ENCODE measurements at places on chromosomes 16 and 17. TPM values are rescaled to one million over a fixed set of nuclear protein-coding genes. Genes with fewer than 3 reads are reported as not detected.

- DNase-seq, result no peak
Measured at GRCh38 chr16:52069866-52070265, 477.1 kb downstream of the TOX3 start.

DNA sequence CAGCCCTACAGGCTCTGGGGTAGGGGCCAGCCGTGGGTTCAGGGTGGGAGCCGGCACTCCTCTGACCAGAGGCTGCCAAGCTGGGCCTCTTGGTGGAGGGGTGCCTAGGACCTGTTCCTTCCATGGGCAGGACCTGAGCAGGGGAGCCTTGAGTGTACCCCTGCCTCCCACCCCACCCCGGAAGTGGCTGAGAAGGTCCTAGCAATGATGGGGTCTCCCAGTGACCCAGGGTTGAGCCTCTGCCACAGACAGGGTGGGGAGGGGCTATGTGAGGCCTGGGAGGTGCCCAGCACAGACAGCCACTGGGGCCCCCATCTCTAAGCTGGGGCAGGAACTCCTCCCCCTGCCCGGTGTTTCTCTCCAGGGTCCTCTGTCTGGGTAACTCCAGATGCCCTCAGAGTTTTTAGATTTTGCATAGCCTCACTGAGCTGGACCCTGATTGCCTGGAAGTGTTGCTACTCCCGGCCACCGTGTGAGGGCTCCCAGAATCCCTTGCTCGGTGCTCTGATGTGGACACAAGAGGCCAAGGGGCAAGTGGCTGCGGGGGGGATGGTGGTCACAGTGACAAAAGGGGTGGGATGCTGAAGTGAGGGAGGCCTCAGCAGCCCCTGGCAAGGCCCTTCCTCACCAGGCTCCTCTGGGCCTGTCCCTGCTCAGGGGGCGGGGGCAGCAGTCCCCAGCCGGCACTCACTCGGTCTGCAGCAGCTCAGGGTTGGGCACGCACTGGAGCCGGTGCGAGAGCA, 6.4 kb upstream of the MTSS2 start:
- DNase-seq, result no peak

DNA sequence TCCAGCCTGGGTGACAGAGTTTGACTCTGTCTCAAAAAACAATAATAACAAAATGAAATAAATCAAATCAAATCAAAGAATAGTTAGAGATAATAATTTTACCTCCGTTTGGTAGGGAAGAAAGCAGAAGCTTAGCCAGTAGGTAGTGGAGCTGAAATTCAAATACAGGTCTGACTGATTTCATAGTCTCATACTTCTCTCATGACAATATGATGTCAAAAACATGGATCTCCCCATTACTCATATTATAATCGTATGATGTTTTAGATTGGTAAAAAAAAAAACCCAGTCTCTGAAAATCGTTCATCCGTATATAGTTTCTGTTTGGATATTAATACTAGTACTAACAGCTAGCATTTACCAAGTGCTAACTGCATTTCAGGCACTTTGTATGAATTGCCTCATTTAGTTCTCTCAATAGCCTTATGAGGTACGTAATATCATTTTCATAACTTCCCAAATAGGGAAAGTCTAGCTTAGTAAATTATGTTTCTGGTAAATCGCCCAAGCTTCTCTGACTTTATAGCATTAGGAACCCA, 48.7 kb downstream of the CDH8 start:
- no peak for DNase-seq

Gene ABCC3
- polyA plus RNA-seq, result 15.4 TPM

Gene ZNF629
- 11.2 TPM for polyA plus RNA-seq

DNA sequence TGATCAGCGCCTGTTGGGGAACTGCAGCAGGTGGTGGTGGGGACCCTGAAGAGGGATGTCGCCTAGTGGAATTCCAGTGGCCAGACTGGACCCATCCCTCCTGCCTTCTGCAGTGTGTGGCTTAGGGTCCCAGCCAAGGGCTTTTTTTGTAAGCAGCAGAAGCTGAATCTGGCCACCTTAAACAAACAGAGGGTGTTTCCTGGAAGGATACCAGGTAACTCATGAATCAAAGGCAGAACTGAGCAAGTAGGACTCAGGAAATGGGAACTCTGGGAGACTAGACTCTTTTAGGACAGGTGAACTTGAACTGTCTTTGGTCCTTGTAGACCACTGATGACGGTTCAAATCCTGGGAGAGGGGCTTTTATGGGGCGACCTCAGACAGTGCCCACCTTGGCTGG, 124.0 kb downstream of the ABCC6 start:
- no peak for DNase-seq

Data from testis (tissue), 5 donors.